ENCODE measurements at places on chromosomes 2 and 18.

- no peak for DNase-seq
These were observed 282.2 kb upstream of the SALL3 start for GRCh38 chr18:78697446-78697845.

GRCh38 chr18:53948991-53949390 is 275.5 kb downstream of the MBD2 start:
- DNase-seq: no peak

DNA sequence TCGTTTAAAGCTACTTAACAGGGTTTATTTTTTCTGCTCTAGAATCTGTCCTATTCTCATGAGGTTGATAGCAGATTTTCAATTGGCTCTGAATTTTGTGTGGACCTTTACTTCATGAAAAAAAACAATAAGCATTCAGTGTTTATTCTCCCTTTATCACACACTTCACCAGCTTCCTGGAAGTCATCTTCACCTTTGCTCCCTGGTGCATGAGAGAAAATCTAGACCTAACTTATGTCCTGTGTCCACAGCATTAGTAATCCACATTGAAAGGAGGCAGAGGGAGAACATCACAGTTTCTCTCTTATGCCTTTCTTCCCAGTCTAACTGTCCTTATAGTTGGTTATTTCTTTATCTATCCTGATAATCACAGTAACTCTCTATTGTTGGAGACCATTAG is 316.1 kb downstream of the PTH2R start:
- DNase-seq: no peak

DNA sequence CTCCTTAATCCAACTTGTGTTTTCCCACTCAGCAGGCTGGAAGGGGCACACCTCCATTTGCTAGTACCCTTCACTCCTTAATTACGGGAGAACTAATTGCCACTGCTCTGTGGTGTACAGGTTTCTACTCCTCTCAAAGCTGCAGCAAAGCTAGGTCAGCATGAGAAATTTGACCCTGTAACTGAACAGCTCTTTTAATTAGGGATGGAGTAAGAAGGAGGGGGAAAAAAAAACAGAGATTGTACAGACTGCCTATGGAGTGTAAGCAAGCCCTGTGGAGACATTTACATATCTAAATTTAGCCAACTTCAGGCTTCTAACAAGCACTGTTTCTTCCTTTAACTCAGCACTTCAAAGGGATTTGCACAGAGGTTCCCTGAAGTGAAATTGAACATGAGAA is 629.7 kb upstream of the SETBP1 start:
- no peak for DNase-seq

All from HTR-8/SVneo (cell line).